ENCODE measurements at places on chromosomes 3 and 15. TPM values are rescaled to one million over a fixed set of nuclear protein-coding genes. Genes with fewer than 3 reads are reported as not detected.

DNA sequence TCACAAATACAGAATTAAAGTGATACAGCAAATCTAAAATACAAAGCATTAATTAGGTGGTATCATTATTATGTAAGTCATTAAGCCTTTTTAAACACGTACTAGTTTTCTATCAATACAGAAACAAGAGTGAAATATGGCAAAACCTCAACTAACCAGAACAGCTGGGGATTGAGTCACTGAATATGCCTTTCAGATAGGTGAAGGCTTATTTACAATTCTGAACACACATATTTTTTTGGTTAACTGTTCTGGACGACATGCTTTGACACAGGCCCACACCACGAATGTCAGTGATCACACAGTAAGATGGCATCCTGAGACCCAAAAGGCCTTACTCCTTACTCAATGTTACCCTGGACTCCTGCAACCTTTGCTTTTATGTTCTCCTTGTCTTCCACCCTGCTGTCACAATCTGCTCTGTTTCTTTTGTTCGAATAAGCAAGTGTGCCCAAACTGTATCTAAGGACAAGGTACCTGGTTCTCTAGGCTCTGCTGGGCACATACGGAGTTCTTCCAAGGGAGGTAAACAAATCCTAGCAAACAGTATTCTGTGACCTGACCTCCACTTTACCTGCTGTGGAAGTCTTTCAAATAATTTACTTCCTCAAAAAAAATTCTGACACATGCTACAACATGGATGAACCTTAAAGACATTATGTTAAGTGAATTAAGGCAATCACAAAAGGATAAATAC, 7.0 kb downstream of the SFMBT1 start:
- no peak overlapping the region for H3K27ac ChIP-seq
- no peaks in the 10 kb centered on the region for H3K27me3 ChIP-seq
- H3K4me3 ChIP-seq = no peak overlapping the region
- H3K4me1 ChIP-seq = no peaks in the 10 kb centered on the region

DNA sequence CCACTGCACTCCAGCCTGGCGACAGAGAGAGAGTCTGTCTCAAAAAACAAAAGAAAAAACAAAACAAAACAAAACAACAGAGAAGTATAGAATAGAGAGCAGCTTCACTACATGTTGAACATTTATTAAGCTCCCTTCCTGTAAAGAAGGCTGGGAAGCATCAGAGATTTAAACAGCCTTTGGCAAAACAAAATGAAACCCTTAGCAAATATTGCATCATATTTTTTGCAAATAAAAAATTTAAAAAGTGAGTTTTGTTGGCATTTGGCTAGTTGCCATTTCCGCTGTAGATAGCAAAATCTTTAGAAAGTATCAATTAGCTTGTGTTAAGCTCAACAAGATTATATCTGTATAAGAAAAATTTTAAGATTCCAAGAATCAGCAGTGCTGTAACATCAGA, 151.2 kb downstream of the SERPINI1 start:
- H3K27ac ChIP-seq = no peak overlapping the region
- no peaks in the 10 kb centered on the region for H3K27me3 ChIP-seq
- H3K36me3 ChIP-seq = no peaks in the 10 kb centered on the region

MYO5C gene
- 16.6 TPM for total RNA-seq

PPARG gene
- 359 TPM for total RNA-seq

RHOV gene
- not detected for total RNA-seq

LDHAL6B gene
- not detected for total RNA-seq

PLA2G4D gene
- not detected for total RNA-seq

COL6A5 gene
- not detected for total RNA-seq

WNT7A gene
- not detected for total RNA-seq

MYNN gene
- total RNA-seq = 16.0 TPM
